ENCODE measurements at places on chromosomes 11 and 22. TPM values are rescaled to one million over a fixed set of nuclear protein-coding genes. Genes with fewer than 3 reads are reported as not detected.

DNA sequence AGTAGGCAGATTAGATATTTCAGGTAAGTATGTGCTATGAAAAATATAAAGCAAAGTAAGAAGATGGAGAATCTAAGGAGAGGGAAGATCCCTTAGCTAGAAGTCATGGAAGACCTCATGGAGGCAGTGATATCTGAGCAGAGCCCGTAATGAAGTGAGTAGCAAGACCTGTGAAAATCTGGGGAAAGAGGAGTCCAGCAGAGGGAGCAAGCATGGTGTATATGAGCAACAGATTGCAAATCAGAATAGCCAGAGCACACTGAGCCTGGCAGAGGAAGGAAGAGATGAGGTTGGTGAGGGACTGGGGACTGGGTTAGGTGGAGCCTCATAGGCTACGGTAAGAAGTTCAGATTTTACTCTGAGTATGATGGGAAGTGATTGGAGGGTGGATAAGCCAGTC is 9.4 kb downstream of the LHFPL7 start:
- no peak for DNase-seq

APOL4 gene
- 51.4 TPM for total RNA-seq

- DNase-seq, result no peak
Observed at GRCh38 chr22:31089160-31090100, 8.3 kb downstream of the SMTN start.

GRCh38 chr11:44617671-44618461 is 52.4 kb downstream of the CD82 start:
- DNase-seq, result peak; percentile 69

RIC3 gene
- total RNA-seq, result 2.3 TPM

Data from mesenteric fat pad (tissue), 1 donor.